ENCODE measurements at places on chromosomes 6 and 20. TPM values are rescaled to one million over a fixed set of nuclear protein-coding genes. Genes with fewer than 3 reads are reported as not detected.
A peak's percentile ranks its signal among the peaks of the same experiment; 100 is the strongest.

DNA sequence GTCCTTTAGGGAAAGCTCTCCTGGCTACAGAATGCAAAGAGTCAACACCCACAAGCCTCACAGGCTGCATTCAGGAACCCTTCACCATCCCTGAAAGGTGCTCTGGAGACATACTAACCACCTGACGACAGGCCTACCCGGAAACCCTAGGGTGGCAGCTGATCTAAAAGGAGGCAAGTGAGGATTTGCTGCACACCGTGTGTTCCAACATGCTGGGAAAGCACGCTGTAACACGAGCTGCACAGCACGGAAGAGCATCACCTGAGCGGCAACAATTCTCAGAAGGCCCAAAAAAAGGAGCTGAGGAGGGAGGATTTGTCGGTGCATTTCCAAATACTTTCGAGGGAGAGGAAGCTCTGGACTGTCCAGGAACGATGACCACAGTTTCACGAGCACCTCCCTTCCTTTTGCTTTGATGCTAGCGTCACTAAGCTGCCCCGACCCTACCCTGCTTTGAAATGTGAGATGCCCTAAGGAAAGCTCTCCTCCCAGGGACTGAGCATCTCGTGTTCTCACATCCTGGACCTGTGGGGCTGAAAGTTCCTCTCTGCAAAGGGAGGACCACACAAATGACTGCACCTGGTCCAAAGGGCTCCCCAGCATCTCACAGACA is 87.0 kb downstream of the PPP1R3G start:
- no peak for DNase-seq

GRCh38 chr20:815914-816606 is 17.5 kb upstream of the FAM110A start:
- DNase-seq = peak; percentile 74

Gene SALL4
- not detected for total RNA-seq

DNA sequence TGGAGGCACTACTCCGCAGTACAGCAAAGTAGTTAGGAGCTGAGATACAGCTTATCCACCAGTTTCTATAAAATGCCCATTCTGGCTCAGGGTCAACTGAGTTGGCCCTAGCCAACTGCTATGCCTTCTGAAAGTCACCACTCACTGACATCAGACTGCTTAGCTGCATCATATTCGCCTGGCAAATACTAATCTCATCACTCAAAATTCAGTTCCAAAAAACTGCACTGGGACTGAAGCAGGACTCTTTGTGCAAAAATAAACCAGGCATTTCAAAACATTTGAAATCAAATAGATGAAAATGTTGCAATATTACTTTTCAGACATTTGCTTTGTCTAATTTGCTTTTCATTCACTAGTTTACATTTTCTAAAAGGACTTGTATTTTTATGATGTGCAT is 230.0 kb downstream of the ALDH8A1 start:
- DNase-seq = no peak

DNA sequence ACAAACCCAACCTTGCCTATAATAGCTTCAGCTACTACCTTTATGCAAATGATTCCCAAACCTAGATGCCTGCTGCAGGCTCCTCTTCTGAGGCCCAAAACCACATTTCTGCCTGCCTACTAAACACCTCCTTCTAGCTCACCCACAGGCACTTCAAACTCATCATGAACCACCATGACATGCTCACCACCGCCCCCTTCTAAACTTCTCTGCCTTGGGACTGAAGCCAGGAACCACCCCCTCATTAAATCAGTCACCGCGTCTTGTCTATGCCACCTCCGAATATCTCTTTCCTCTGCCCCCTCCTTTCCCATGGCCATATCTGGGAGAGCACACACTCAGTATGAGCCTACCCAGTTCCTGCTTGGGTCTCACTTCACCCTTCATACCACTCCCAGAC is 101.2 kb downstream of the SNAP25 start:
- no peak for DNase-seq

Gene GABRR1
- not detected for total RNA-seq

Gene MOCS3
- 4.8 TPM for total RNA-seq

Gene MAPK13
- 43.5 TPM for total RNA-seq

GRCh38 chr20:56439771-56440291 is 27.8 kb downstream of the CASS4 start:
- DNase-seq = peak; percentile 43

Gene SKIC2
- 73.2 TPM for total RNA-seq

- peak; percentile 73 for DNase-seq
These were observed 92.8 kb downstream of the CLIC5 start for GRCh38 chr6:45922728-45923351.

DNA sequence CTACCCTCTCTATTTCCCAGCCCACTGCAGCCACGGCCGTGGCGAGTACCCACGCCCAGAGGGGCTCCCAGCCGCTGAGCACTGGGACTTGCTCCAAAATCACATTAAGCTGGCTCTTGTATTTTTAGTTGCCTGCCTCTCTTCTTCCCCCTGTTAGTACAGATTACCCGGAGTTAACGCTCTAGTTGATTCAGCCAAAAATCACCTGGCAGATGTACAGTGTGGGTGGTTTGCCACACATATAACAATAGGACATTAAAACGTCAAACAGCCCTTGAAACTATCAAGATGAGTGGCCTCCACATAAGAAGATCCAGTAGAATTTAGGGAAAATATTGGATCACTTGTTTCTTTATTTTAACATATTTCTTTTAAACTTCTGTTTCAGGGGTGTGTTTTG is 268.8 kb upstream of the PRDM1 start:
- no peak for DNase-seq

GRCh38 chr6:104325341-104326172 is 534.2 kb downstream of the HACE1 start:
- DNase-seq = no peak

DNA sequence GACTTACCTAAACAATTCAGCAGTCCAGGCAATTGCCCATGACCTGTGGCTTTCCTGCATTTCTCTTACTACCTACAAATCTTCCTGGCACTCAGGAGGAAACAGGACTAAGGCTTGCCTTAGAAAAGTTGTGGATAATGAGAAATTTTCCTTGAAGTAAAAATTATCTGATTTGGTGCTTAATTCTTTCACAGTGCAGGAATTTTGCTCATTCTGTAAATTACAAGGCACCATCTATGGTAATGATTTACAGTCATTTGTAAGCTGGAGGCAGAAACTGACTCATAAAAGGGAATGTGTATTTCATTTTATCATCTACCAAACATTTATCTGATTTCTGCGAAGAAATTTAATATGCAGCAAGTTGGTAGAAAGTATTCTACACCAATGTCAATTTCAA is 211.5 kb upstream of the FKBP1C start:
- DNase-seq = no peak

Gene PPP1R14C
- not detected for total RNA-seq

Gene CCN2
- total RNA-seq = not detected

DNA sequence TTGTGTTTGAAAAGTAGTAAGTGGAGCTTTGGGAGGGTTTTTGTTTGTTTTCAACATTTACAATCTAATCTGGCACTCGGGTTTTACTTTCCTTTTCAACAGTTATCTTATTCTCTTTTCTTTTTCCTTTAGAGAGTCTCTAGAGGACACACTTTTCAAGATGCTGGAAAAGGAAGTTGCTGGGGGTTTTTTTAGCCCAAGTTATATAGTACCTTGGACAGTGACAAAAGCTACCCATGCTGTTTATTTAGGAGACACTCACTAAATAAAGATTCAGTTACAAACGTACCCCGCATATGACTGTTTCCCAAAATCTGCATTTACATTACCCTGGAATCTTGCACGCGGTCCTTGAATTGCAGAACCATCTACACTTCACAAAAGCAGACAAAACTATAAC is 78.8 kb downstream of the MAP7 start:
- no peak for DNase-seq

DNA sequence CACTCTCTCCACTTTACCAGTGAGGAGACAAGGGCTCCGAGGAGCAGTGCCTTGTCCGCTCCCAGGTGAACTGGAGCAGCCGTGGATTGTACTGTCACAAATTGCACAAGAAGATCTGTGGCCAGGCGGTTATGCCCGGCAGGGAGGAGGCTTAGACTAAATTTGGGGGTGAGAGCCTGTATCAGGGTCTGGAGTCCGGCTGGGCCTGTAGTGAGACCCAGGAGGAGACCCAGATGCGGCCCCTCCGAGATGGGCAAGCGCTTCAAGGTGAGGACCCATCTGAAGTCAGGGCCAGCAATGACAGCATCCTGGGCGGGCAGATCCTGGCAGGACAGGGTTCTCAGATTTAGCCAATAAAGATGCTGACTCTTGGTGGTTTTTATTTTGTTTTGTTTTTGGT is 27.6 kb downstream of the BANF2 start:
- DNase-seq = no peak

Gene FAM162B
- not detected for total RNA-seq

DNA sequence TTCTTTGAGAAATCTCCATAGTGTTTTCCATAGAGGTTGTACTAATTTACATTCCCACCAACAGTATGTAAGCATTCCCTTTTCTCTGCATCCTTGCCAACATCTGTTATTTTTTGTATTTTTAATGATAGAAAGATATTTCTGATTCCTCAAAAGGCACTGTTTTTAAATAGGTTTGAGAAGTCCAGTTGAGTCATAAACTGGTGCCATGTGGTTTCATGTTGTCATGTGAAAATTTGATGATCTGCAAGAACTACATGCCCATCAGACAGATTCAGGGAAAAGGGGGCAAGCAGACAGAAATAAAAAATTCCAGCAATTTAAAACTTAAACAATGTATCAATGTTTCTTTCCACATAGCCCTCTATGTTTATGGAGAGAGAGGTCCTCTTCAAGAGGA is 227.5 kb downstream of the KCNQ5 start:
- DNase-seq = no peak

Gene NAA20
- total RNA-seq = 55.8 TPM

DNA sequence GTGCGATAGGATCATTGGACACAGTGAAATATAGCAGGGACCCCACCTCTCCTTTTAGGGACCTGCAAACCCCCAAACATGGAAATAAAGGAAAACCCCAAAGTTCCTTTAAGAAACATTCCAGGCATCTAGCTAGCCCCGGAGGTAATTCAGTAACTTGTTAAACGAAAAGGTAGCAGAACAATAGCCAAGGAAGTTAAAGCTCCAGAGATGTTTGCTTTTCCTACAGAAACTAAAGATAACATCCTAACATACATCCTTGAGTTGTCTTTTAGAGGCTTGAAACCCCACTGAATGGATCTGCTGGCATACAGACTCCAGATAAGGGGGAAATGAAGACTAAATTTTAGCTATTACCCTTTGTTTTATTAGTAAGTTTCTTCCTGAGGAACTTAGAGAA is 51.0 kb downstream of the FAM184A start:
- no peak for DNase-seq

DNA sequence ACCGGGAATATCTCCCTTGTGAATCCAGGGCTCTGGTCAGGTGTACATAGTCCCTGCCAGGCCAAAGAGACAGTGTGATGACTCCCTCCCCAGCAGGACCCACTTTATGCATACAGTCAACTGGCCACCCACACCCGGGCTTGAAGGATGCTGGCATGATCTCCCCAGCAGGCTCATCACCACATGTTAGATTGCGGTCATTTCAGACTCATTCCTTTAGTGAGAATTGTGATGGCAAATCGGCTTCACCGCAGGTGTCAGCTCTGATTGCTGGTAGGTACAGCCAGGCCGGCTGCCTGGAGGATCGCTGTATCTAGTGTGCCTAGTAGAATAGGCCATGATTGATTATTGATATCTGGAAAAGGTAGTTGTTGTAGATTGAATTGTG is 24.5 kb downstream of the CD83 start:
- DNase-seq = no peak

- no peak for DNase-seq
These were observed 22.0 kb downstream of the ZNF341 start for GRCh38 chr20:33753763-33754162.

Gene METTL24
- not detected for total RNA-seq

GRCh38 chr20:24149881-24150307 is 161.3 kb upstream of the GGTLC1 start:
- DNase-seq = peak; percentile 18

- DNase-seq = no peak
These were observed 112.7 kb downstream of the PSMB1 start for GRCh38 chr6:170440437-170440836.

DNA sequence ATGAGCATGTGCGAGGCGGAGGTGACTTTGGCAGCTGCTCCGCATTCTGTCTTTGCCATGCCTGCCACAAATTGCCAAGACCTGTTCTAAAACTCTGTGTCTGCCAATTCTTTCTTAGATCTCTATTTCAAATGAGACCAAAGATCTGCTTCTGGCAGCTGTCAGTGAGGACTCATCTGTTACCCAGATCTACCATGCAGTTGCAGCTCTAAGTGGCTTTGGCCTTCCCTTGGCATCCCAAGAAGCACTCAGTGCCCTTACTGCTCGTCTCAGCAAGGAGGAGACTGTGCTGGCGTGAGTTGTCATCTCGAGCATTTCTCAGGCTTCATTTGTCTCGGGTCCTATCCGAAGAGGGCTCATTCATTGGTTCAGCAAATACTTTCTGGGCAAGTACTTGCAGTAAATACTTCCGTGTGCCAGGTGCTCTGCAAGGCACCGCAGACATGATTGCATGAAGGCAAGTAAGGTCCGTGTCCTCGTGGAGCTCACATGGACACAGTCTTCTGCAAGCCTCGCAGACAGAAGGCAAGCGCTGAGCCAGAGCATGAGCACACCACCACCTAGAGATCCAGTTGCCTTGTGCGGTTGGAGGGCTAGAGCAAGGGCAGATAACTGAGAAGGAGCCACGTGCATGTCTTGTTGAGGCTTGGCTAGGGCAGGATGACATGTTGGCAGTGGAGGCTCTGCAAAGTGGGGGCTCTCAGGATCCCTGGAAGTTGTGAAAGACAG is 19.7 kb upstream of the MROH8 start:
- no peak for DNase-seq

DNA sequence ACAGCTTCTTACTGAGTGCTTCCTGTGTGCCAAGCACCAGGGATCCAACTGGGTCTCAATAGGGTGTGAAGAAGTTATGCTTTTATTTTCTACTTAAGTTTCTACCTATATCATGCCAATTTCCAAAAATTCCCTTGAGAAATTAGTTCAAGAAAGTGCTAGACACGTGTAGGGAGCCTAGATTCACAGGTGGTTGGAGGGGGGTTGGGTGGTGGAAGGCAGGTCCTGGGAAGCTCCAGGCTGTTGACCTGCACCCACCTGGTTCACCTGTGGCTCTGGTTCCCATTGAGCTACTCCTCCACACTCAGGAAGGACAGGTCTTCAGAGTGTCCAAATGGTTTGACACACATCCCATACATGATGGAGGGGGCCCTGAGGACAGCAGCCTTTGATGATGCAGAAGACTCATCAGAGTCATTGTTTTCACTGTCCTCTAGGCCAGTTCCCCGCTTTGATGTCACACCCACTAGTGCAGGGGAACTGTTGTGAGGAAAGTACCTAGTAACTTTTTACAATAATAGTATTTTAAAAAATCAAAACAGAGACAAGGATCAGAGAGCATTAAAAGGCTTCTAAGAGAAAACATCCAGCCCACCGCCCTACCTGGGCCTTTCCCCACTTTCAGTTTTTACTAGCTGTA is 39.8 kb upstream of the MYL9 start:
- no peak for DNase-seq

DNA sequence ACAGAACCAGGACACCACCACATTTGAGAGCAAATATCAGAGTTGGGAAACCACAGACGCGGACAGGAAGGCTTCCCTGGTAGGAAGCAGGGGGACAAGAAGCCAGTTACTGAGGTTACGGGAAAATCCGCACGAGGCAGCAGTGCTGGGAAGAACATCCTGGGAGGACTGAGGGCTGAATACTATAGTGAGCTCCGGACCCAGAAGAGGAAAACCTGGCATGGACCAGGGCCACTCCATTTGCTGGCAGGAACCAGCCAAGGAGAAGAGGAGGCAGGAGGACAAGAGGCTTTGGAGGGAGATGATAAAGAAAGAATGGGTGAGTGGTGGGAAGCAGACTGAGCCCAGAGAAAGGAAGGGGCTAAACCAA is 6.1 kb upstream of the DSN1 start:
- DNase-seq = no peak

- DNase-seq = no peak
These were observed 124.6 kb downstream of the SYCP2 start for GRCh38 chr20:59808729-59809381.
